ENCODE measurements at places on chromosomes 6 and 20.

DNA sequence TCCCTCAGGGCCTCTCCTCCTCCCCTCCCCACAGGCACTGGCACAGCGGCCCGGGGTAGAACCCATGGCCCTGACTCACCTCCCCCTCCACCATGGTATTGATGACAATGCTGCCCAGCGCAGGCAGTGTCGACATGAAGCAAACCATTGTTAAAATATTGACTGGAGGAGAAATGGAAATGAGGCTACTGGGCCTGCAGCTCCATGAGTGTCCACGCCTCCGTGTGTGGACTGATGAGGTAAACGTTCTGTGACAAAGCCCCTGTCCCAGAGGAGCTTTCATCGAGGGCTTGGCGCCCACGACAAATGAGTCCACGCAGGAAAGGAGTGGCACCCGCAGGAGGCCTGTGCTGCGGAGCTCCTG lies 402.7 kb downstream of the TAF4 start:
- DNase-seq = no peak

- DNase-seq = no peak
Observed at GRCh38 chr6:136893187-136893586, 28.9 kb upstream of the SLC35D3 start.

DNA sequence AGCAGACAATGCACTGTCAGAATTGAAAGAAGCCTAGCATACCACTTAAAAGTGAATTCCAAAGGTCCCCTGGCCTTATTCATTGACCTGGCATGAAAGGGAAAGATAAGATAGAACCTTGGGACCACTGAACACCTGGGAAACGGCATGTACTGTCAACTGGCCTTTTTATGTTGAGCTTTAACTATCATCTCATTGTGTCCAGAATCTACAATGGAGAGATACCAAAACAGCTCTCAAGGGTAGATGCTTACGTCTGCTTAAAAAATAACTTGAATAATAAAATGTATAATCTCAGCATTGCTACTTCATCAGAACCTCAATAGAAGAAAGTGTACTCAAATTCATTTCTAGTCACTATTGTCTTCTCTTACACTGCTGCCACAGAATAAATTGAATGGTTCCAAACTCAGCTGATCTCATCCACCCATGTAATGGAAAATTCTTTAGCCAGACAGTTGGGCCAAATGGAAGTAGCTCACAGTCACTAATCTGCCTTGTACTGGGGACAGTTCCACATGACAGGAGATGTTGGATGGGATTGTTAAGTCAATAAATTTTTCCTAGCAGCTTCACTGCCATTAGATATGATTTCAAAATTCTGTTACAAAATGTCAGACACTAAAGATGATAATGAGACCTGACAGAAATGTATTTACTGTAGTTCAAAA lies 93.8 kb downstream of the MLIP start:
- no peak for DNase-seq

DNA sequence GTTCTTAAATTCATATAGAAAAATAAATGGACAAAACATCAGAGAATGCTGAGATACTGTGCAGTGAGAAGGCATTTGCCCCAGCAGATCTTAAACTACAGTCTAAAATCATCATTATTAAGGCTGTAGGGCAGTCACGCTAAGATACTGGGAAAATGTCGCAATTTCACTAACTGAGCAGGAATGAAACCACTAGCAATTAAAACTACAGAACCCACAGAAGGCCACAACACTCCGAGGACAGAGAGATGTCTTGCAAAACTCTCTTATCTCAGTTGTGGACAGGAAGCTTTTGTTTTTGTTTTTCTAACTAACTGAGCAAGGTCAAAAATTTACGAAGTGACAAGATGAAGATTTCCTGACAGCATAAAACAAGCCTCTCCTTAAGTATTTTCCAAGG lies 18.2 kb downstream of the GNAS-AS1 start:
- DNase-seq = no peak

DNA sequence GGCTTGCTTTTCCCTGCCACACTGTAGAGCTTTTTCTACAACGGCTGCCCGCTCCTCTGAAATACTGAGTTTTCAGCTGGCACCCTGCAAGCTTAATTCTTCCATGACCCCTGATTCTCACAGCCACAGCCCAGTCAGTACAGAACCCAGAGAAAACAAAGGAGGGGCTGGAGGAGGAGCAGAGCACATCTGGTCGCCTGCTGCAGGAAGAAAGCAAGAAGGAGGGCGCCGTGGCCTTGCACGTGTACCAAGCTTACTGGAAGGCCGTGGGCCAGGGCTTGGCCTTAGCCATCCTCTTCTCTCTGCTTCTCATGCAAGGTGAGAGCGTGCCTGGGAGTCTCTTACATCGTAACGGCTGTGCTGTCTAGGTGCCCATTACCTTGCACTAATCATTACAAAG lies 11.3 kb downstream of the DLK2 start:
- DNase-seq = no peak

DNA sequence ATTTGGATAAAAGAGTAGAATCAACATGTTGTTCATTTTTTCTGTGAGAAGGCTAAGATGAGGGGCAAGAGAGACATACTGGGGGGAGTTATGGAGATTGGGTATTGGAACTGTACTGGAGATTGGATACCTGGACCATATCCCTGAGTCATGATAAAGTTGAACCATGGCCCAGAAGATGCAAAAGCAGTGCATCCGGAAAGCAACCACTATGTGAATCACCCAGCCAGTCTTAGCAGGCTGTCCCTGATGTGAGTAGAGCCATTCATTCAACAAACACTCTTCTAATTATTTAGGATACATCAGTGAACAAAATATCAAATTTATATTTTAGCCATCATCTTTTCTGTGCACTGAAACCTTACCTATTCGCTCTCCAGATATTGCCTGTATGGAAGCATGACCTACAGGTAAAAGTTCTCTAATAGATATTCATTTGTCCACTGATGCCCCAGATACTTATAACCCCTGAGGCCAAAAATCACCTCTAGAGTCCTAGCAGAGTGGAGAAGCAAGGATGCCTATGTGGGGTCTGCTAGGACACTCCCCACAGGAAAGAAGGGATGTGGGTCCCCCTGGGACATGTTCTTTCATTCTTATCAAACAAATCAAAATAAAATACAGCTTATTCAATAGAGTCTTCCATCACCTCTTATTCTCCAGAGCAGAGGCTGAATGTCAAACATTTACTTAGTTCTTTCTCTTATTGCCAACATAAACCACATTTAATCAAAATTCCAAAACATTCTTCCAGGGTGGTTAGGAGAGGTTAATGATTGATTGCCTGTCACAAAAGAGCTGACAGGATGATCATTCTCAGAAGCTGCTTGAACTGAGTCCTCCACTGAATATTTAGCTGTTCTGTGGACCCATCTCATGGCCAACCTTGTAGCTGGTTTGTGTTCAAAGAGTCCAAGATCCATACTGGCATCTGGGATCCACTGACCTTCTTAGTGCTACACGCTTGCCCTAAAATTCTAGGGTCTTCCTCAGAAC lies 37.0 kb upstream of the PKHD1 start:
- DNase-seq = no peak

DNA sequence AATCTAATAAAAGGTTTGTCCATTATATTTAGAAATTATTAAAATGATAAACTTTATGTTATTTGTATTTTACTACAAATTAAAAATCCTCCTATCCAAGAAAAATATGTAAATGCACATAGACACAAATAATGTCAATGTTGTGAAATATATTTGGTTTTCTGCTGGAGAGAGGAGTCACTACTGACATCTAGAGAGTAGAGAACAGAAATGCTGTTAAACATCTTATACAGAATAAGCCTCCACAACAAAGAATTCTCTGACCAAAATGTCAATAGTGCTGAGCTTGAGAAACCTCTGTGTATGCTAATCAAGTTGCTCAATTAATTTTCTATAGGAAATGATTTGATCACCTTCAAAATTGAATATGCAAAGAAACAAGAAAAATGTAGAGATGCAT lies 12.4 kb downstream of the HTR1B start:
- DNase-seq = no peak

DNA sequence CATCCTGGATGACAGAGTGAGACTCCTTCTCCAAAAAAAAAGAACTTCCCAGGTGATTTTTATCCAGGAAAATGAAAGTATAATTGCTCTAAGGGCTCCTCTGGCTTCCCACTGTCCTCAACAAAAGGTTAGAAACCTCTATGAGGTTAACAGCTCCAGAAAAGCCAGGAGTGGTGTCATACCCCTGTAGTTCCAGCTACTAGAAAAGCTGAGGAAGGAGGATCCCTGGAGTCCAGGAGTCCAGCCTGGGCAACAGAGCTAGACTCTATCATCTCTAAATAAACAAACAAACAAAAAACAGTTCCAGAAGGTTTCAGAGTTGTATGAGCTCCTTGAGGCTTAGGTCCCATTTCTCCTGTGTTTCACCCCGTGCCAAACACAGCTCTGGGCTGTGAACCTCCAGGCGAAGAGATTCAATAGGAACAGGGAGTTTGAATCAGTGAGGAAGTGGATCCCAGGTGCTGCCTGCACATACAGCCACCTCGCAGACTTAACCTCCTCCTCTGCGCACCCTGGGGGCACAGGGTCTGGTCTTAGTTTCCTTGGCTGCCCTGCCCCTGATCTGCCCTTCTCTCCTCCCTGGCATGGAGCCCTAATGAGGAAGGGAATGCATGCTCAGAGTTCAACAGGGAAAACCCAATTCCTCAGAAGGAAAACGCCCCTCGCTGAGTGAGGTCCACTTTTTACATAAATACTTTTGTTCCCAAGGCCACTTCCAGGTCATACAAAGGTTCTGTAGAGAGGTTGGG lies 31.0 kb downstream of the ZC3H12D start:
- DNase-seq = no peak

- DNase-seq = peak; percentile 88
Observed at GRCh38 chr6:3157131-3157933, at the start of gene TUBB2A. Gene TUBB2A (minus strand): TSS chr6:3157544. CDS start chr6:3157463, 81 bp downstream.

GRCh38 chr6:144330017-144330987 lies 45.2 kb downstream of the UTRN start:
- no peak for DNase-seq

Data from GM18507 (cell line).